Effector memory CD4-positive, alpha-beta T cell (primary cell): ENCODE measurements at places on chromosomes 5 and 9.
A peak's percentile ranks its signal among the peaks of the same experiment; 100 is the strongest.

DNA sequence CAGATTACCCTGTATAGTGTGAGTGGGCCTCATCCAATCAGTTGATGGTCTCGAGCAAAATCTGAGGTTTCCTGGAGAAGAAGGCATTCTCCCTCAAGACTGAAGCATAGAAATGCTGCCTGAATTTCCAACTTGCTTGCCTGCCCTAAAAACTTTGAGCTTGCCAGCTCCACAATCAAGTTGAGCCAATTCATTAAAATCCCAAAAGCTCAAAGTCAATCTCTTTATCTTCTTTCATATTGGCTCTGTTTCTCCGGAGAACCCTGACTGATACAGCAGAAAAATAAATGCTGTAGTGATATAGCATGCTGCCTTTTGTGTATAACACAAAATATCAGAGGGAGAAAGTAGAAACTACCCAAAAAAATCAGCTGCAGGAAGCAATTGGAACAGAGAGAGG, 72.5 kb upstream of the NMUR2 start:
- H3K36me3 ChIP-seq: no peaks in the 10 kb centered on the region
- H3K4me3 ChIP-seq: no peak overlapping the region
- H3K27ac ChIP-seq: no peak overlapping the region
- no peaks in the 10 kb centered on the region for H3K4me1 ChIP-seq
- no peak for DNase-seq
- no peaks in the 10 kb centered on the region for H3K27me3 ChIP-seq

DNA sequence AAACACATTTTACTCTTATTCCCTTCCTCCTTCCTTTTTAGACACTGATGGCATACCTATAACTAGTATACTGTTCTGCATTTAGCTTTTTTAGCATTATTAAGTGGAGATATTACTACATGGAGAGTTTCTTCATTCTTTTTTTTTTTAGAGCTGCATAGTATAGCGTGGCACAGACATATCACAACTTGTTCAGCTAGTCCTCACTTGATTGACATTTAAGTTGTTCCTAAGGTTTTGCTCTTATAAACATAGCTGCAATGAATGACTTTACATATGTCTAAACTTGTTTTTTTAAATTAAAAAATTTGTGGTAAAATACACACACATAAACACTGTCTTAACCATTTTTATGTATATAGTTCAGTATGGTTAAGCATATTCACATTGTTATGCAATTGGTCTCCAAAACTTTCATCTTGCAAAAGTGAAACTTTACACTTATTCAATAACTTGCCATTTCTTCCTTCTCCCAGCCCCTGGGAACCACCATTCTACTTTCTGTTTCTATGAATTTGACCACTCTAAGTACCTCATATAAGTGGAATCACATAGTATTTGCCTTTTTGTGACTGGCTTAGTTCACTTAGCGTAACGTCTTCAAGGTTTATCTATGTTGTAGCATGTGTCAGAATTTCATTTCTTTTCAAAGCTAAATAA, 48.7 kb downstream of the ANKDD1B start:
- no peaks in the 10 kb centered on the region for H3K27me3 ChIP-seq
- H3K36me3 ChIP-seq: no peaks in the 10 kb centered on the region
- no peak overlapping the region for H3K27ac ChIP-seq
- no peak for DNase-seq
- H3K4me3 ChIP-seq: no peak overlapping the region

GRCh38 chr5:155027993-155028629, 14.6 kb downstream of the KIF4B start:
- no peak overlapping the region for H3K27ac ChIP-seq
- no peaks in the 10 kb centered on the region for H3K4me1 ChIP-seq
- DNase-seq: no peak
- H3K4me3 ChIP-seq: no peak overlapping the region

- H3K36me3 ChIP-seq: no peaks in the 10 kb centered on the region
- H3K27me3 ChIP-seq: peaks cover 3% of the 10 kb centered on the region
- H3K4me1 ChIP-seq: no peaks in the 10 kb centered on the region
- H3K27ac ChIP-seq: no peak overlapping the region
- no peak overlapping the region for H3K4me3 ChIP-seq
Observed at GRCh38 chr5:38853753-38854470, 8.1 kb downstream of the OSMR start.

DNA sequence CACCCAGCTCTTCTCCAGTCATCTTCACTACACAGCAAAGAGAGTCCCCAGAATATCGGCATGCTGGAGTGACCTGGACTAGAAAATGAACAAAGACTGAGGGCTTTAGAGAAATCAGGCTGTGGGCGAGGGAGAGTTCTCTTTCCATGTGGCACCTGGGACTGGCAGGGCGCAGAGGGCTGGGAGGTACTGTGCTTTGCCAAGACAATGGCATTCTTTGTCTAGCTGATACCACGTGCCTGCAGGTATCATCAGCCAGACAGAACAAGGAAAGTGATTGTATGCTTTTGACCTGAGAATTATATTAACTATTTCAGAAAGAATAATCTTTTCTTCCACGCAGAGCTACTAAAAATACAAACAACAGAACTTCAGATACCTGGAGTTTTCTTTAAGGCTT, 30.5 kb downstream of the DDX31 start:
- peaks cover 57% of the 10 kb centered on the region for H3K36me3 ChIP-seq
- no peak for DNase-seq
- H3K27ac ChIP-seq: no peak overlapping the region
- no peaks in the 10 kb centered on the region for H3K4me1 ChIP-seq
- H3K4me3 ChIP-seq: no peak overlapping the region
- no peaks in the 10 kb centered on the region for H3K27me3 ChIP-seq

DNA sequence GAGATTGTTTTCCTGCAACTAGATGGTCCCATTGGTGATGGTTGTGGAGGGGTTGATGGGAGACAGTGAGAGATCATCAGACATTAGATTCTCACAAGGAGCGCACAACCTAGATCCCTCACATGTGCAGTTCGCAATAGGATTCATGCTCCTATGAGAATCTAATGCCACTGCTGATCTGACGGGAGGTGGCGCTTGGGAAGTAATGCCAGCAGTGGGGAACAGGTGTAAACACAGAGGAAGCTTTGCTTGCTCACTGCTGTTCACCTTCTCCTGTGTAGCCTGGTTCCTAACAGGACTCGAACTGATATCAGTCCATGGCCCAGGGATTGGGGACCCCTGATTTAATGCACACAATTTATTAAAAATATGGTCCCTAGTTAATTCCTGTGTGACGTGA, 18.8 kb downstream of the SNCAIP start:
- no peak overlapping the region for H3K4me3 ChIP-seq
- H3K27ac ChIP-seq: no peak overlapping the region
- DNase-seq: no peak
- H3K27me3 ChIP-seq: no peaks in the 10 kb centered on the region

DNA sequence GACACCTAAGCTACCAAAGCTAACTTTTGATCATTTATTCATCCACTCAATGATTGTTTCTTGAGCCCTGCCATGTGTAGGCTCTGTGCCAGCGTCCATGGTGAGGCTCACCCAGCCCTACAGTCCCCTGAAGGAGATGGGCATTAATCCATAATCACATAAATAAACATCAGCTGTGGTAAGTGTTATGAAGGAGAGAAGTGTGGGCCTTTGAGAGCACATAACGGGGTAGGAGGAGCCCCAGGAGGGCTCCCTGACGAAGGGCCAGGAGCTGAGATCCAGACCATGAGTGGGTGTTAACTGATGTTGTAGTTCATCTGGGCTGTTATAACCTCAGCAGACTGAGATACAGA, 53.9 kb upstream of the AFAP1L1 start:
- no peaks in the 10 kb centered on the region for H3K36me3 ChIP-seq
- H3K4me3 ChIP-seq: no peak overlapping the region
- no peak for DNase-seq
- H3K27ac ChIP-seq: no peak overlapping the region
- H3K4me1 ChIP-seq: no peaks in the 10 kb centered on the region

DNA sequence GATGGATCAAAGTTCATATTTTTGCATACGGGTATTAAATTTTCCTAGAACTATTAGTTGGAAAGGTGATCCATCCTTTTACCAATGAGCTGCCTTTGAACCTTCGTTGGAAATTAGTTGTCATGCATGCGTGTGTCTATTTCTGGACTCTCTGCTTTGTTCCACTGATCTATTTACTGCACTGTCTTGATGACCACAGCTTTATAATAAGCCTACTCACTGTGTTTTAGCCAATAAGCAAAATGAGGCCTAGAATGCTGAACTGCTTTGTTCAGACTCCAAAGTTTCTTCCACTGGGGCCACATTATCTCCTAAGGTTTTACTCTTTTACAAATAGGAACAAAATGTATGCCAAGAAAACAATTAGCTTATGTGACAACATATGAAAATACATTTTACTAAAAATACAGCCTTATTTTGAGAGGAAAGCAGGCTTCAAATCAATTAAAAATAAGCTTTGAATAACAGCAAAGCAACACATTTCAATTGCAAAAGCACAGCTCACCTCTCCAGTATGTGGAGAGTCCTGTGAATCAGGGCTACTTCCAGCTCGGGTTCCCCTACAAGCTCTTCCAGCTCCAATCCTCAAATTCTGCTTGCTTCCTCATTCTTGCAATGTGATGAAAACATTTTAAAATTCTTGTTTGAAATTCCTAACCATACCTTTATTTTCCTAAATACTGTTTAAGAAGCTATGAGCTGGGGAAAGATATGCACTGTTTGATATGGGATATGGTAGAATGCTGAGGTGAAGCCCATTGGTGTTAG, 72.0 kb downstream of the RETREG1 start:
- no peak overlapping the region for H3K27ac ChIP-seq
- no peak for DNase-seq
- H3K27me3 ChIP-seq: no peaks in the 10 kb centered on the region
- no peaks in the 10 kb centered on the region for H3K36me3 ChIP-seq

GRCh38 chr9:111842313-111842712, 47.6 kb upstream of the SHOC1 start:
- H3K4me3 ChIP-seq: no peak overlapping the region
- no peaks in the 10 kb centered on the region for H3K27me3 ChIP-seq
- H3K27ac ChIP-seq: no peak overlapping the region
- no peak for DNase-seq

GRCh38 chr5:61910771-61911170, 395.2 kb upstream of the KIF2A start:
- H3K4me3 ChIP-seq: no peak overlapping the region
- no peaks in the 10 kb centered on the region for H3K27me3 ChIP-seq
- H3K4me1 ChIP-seq: no peaks in the 10 kb centered on the region
- no peak overlapping the region for H3K27ac ChIP-seq
- no peaks in the 10 kb centered on the region for H3K36me3 ChIP-seq

GRCh38 chr5:181221792-181222629, 1.1 kb upstream of the TRIM41 start:
- H3K36me3 ChIP-seq: no peaks in the 10 kb centered on the region
- H3K27me3 ChIP-seq: no peaks in the 10 kb centered on the region
- peaks cover 26% of the 10 kb centered on the region for H3K4me1 ChIP-seq
- peak overlapping the region; percentile 74 for H3K4me3 ChIP-seq
- peak overlapping the region; percentile 97 for H3K27ac ChIP-seq

- no peak overlapping the region for H3K4me3 ChIP-seq
- H3K27ac ChIP-seq: no peak overlapping the region
- no peaks in the 10 kb centered on the region for H3K36me3 ChIP-seq
Observed at GRCh38 chr9:89797255-89797654, 192.4 kb downstream of the GADD45G start.

DNA sequence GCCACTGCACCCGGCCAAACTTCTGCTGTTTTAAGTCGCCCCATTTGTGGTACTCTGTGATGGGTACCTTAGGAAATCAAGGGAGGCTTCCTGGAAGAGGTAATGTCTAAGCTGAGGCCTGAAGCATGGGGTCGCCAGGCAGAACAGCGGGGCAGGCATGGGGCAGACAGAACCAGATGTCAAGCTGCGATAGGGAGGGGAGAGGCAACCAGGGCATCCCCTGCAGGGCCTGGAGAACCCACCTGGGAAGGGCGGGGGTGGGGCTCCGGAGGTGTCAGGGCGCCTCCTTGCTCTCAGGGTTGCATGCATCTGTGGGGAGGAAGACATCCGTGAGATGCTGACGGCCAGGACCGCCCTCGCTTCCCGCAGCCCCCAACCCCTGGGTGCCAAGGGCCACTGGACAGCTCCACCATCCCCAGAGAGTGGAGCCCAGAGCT, 2.8 kb downstream of the LCN15 start:
- H3K27ac ChIP-seq: no peak overlapping the region
- DNase-seq: no peak
- H3K4me3 ChIP-seq: no peak overlapping the region
- H3K36me3 ChIP-seq: no peaks in the 10 kb centered on the region
- H3K27me3 ChIP-seq: no peaks in the 10 kb centered on the region

DNA sequence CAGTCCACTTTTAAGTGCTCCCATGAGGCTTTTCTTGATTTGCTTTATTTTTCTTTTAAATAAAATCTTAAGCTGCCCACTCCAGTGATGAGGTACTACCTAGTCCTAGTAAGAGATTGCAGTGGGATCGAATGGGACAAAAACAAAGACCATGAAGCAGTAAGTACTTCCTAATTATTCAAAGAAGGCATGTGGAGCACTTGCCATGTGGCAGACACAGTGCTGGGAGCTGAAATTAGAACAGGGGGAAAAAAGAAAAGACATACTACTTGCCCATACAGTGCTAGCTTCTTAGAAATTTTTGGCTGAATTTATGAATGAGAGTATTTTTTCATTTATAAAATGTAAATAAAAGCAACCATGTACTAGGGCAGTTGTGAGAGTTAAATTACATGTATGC, 239.9 kb upstream of the TNC start:
- H3K4me1 ChIP-seq: no peaks in the 10 kb centered on the region
- no peak overlapping the region for H3K27ac ChIP-seq
- no peaks in the 10 kb centered on the region for H3K27me3 ChIP-seq
- DNase-seq: no peak
- no peaks in the 10 kb centered on the region for H3K36me3 ChIP-seq
- H3K4me3 ChIP-seq: no peak overlapping the region

DNA sequence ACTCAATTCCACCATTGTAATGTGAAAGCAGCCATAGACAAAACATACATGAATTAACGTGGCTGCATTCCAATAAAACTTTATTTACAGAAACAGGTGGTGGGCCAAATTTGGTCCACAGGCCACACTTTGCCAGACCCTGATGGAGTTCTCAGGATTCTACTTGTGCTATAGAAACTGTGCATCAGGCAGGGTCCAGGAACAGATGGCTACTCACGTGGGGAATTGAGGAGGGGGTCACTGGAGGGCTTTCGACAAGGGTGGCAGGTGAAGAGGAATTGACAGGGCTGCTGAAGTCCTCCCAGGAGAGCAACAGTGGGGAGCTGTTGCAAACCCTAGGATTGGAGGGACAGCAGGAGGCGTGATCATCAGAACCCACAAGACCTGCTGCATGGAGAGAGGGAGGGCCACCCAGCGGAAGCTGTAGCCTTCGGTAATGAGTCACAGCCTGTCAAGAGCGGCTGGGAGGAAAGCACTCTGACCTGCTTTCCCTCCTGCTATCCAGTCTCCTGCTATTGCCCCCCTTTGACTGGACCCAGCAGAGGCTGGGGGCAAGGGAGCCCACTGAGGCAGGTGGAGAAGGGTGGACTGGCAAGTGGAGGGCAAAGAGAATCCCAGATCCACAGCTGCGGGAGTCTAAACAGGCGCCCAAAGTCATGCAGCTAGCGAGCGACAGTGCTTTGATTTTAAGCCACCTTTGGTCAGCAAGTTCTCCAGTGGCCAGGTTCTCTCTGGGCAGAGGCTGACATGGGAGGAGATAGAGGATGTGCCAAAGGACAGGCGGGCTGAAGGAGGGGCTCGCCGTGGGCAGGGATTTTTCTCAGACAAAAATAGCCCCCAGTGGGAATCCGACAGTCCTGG, 138.3 kb upstream of the SMIM23 start:
- H3K27me3 ChIP-seq: no peaks in the 10 kb centered on the region
- no peak overlapping the region for H3K4me3 ChIP-seq
- DNase-seq: no peak
- no peaks in the 10 kb centered on the region for H3K4me1 ChIP-seq
